ENCODE measurements at places on chromosomes 16 and 17.
A peak's percentile ranks its signal among the peaks of the same experiment; 100 is the strongest.

GRCh38 chr16:85057948-85058347, 30.4 kb downstream of the KIAA0513 start:
- no peak for DNase-seq

DNA sequence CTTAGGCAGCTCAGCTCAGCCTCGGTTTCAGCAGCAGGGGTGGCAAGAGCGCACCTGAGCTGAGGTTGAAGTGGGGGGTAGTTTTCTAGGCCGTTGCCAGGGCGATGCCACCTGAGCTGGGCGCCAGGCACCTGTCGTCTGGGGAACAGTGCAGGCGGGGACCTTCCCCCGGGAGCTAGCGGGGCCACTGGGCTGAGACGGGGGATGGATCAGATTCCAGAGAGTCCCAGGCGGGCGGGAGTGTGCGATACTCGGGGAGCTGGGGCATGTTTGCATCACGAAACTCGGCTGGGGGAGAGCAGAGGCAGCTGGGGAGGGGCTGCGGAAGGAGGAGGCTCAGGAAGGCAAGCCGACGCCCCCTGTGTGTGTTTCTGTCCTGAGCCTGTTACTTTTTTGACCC, 477 bp upstream of the CLDN9 start:
- no peak for DNase-seq

- no peak for DNase-seq
These were observed 110.2 kb upstream of the LHX1 start for GRCh38 chr17:36827081-36827480.

DNA sequence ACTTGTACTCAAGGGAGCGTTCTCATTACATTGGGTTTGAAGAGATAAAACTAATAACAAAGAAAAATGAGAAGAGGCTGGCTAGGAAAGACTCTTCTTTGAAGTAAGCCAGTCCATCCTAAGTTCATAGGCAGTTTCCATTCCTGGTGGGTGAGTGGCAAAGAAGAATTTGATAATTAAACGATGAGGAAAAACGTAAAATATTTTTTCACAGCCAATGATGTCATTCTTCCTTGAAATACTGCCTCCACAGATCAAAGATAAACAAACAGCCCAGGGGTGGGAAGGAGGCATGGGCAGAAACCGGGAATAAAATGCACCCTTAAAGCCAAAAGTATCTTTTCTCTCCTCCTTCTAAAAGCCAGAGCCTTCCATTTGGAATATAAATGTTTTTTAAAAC, 346.6 kb downstream of the PMP22 start:
- DNase-seq = no peak

DNA sequence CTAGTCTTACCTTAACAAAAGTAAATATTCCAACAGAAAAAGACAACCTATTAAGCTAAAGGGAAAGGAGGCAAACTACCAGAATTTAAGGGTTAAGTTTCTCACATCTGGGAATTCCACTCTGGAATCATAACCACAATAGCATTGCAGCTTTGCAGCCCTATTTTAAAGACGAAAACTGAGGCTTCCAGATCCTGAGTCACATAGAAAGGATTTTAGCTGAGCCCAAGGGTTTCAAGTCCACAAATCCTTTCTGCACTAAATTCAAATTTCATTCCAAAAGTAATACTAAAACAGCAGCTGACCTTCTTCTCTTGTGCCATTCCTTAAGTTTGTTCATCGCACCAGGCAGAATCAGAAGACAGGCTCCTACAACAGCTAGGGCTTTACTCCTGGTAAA, 17.8 kb downstream of the XYLT1 start:
- no peak for DNase-seq

DNA sequence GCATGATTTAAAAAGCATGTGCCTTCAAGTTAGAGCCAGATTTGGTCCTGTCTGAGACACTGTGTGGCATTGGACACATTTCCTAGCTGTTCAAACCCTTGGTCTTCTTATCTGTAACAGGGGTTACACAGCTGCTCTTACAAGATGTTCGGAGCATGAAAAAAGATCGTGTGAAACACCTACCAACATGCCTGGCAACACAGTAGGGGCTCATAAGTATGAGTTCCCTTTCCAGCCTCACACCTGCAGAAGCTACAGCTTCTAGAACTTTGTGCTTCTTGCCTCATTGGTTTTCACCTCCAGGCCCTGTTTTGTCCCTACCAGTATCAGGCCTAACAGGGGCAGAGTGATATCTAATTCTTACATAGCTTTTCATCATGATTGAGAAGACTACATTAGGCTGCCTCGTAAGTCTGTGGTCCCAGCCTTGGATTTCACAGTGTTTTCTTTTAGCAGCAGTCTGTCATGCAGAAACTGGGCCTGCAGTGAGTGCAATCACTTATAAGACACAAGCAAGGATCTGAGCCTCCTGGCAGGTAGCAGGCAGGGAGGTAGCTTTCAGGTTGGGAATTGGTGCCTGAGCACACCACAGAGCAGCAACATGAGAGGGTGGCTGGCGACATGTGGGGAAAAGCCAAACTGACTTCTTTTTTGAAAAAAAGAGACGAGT, 78.8 kb downstream of the CCDC182 start:
- no peak for DNase-seq

DNA sequence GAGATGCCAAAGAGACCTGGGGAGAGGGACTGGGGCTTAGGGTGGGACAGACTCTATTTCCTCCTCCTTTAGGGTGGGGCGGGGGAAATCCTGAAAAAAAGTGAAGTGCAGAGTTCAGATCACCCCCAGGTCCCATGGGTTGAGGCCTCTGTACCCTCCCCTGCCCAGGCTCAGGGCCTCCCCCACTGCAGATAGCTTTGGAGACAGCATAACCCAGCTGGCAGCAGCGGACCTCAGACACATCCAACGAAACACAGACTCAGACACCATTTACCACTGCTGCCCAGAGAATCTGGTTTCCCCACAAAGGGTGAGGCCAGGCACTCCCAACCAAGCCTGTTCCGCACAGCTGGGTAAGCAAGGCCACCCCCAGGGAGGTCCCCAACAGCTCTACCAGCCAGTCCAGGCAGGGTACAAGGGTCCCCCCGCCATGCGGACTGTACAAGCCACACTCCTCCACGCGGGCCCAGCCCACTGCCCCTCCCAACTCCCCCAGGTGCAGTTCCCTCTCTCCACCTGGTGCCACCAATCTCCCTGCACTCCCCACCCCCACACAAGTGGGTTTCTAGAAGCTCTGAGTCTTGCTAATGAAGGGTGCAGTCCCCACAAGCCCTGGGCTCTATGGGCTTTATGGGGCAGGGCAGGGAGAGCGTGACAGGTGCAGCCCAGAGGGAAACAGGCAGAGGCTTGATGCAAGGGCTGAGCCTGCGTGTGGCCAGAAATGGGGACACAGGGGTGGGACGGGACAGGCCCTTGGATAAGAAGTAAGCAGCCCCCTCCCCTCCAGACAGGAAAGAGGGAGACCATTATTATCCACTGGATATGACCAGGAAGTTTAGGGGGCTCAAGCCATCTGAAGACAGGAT, 8.9 kb downstream of the RHBDF2 start:
- no peak for DNase-seq

DNA sequence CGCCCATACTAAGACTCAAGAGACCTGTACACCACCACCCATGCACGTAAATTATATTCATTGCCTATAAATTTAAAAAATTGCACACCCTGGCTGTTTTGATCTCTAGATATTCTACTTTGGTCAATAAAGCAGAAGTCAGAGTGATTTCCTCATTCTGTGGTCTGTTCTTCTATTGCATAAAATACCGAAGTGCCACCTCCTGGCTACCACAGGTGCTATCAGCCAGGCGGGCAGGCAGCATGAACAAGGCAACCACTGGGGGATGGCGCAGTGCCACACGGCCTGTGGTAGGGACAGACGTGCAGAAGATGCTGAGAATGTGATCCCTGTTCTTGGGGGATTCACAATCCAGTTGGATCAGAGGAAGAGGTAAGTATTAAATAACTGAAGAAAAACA, 122.3 kb downstream of the CDK5R1 start:
- DNase-seq = peak; percentile 9

- DNase-seq = no peak
These were observed 79.8 kb upstream of the DYNLRB2 start for GRCh38 chr16:80460988-80461387.

GRCh38 chr17:47607481-47607880, 42.2 kb upstream of the KPNB1 start:
- DNase-seq = no peak

- DNase-seq = no peak
These were observed 162.2 kb upstream of the TNRC6C start for GRCh38 chr17:77796176-77796860.

DNA sequence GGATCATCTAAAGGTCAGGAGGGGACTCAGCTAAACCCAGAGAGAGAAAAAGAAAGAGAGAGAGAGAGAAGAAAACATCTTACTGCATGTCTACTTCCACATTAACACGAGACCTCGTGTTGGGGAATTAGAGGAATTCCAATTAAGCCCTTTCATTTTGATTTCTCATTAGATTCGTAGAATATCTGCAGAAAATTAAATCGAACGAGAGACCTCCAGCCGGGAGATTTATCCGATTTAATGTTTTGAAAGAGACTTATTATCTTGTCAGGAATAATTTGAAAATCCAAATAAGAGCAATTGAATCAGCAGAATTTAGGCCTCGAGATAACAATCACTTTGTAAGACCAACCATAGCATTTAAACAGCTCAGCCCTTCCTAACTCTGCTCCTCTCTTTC, 175.6 kb downstream of the ABCC12 start:
- DNase-seq = no peak

DNA sequence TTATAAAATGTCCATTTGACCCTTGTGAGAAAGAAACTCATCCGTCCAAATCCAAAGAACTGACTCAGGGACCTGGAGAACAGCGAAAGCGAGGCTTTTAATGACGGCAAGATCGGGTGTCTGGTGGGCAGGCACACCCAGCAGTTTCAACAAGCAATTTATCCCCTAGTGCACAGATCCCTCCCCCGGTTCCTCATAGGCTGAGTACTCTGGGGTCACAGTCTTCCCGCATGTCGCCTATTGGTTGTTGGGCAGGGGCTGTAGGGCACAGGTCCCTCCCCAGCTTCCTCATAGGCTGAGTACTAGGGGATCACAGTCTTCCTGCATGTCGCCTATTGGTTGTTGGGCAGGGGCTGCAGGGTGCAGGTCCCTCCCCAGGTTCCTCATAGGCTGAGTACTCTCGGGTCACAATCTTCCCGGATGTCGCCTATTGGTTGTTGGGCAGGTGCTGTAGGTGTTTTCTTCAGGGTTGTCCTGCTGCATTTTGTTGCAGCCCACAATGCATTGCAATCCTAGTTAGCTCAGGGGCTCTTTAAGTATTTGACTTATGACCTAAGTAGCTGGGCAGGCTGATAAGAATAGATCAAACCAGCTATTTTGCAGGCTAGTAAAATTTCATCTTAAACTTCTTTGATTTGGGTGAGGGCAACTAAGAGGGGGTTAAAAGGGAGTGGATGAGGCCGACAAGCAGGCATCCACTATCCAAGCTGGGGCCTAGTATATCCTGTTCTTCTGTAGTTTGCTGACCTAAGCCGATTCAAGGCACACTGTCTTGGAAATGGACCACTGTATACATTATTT, 3.6 kb upstream of the UTS2R start:
- DNase-seq = no peak

DNA sequence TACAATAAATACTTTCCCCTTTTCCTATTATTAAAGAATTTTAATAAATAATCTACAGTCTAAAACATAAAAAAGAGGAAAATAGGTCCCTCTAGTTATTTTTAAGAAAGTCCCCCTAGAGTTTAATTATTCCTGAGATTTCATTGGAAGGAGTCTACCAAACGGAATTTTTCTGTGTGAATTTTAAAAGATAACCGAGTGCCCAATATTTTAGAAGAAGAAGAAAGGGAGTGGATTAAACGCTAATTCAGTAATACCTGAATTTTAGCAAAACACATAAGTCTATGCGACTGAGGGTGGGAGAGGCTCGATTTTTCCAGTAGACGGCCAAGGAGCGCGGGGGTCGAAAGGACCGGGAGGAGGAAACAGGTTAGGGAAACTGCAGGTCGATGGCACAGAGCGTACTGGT, 2.2 kb downstream of the HOXB2 start:
- DNase-seq = no peak

- no peak for DNase-seq
These were observed 44.8 kb downstream of the PITPNC1 start for GRCh38 chr17:67421869-67422273.

DNA sequence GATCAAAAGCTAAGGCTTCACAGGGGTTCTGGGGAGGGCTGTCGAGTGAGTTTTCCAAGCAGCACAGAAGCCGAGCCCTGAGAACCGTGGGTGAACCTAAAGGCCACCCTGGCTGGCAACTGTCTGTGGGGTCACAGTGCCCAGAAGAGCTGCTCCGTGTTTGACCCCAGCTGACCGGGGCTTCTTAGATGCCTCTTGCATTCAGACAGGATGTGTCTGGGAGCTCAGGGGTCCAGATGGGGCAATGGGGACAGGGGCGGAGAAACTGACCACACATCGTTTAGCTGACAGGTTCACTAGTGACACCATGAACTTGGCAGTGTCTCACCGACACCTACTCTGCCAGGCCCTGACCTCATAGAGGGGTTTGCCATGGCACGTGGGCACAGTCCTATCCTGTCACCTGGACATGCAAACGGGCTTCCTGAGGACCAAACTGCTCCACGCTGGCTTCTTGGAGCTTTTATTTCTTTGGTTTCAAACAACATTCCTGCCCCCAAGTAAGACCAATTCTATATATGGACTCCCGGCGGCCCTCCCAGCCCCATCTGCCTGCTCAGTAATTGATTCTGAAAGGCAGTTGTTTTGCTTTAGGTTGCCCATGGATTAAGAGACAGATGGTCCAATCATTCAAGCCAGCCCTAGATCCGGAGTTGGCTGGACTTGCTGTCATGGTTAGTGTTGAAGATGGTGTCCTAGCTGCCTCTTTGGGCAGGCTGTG, 22.2 kb downstream of the WSCD1 start:
- no peak for DNase-seq

DNA sequence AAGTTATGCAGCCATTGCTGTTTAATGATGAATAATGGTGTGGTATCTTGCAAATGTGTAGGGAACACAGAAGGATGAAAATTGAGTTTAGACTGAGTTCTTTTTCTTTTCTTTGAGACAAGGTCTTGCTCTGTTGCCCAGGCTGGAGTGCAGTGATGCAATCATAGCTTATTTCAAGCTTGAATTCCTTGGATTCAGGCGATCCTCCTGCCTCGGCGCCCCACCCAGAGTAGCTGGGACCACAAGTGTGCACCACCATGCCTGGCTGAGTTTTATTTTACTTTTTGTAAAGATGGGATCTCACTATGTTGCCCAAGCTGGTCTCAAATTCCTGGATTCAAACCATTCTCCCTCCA, 74.6 kb upstream of the TBC1D3K start:
- no peak for DNase-seq

DNA sequence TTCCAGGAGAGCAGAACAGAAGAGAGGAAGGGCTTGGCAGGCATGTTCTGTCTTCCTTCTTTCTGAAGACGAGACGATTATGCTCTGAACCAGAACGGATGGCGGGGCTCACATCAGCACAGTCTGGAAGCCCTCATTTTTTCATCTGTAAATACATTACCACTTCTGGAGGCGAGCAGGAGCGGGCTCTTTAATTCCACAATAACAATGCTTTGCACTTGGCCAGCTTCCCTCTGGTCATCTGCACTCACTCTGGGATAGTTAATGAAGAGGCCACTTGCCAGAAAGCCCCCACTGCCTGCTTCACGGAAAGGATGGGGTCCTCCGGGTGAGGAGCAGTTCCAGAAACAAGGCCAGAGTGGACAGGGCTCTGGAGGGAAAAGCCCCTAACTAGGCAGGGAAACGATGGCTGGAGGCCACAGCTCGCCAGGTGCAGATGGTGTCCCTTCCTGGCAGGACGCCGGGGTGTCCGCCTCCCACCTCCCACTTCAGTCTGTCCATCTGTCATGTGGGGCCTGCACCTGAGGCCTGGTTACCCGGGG, 13.1 kb upstream of the BCAR1 start:
- DNase-seq = peak; percentile 70
